ENCODE measurements at places on chromosomes 4 and X.

DNA sequence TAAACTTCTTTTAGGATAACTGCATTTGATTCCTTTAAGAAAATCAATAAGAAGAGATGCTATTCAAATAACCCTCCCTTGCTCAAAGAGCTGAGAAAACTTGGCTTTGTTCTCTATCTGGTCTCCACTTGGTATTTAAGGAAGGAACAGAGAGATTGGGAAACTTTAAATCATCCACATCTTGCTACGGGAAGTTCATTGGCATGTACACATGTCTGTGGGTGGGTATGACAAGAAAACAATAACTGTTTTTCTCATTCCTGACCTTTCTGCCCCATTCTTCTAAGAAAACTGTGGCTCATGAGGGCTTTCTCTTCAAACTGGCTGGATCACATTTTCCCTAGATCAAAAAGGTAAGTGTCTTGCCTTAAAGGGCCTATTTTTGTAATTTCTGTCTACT is 6.0 kb downstream of the SEL1L3 start:
- H3K27ac ChIP-seq, result no peak overlapping the region
- H3K4me3 ChIP-seq, result no peak overlapping the region
- DNase-seq, result no peak

GRCh38 chrX:28498658-28499057 is 88.6 kb upstream of the IL1RAPL1 start:
- H3K4me1 ChIP-seq, result no peaks in the 10 kb centered on the region
- H3K27ac ChIP-seq, result no peak overlapping the region
- DNase-seq, result no peak
- no peaks in the 10 kb centered on the region for H3K27me3 ChIP-seq

DNA sequence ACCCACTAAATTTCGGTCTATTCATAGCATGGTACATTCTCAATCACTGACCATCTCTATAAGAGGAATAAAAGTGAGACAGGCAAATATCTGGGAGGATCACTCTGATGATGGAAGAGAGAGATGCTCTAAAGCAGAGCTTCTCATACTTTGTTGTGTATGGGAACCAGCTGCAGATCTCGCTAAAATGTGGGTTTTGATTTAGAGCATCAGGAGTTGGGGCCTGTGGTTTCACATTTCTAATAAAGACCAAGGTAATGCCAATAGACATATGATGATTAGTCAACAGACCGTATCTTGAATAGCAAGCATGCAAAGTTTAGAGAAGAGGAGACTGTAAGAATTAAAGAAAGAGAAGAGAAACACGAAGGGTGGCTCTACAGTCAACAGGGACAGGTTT is 107.4 kb upstream of the FTHL17 start:
- H3K27me3 ChIP-seq, result no peaks in the 10 kb centered on the region
- no peak overlapping the region for H3K4me3 ChIP-seq
- H3K27ac ChIP-seq, result no peak overlapping the region
- H3K36me3 ChIP-seq, result no peaks in the 10 kb centered on the region

DNA sequence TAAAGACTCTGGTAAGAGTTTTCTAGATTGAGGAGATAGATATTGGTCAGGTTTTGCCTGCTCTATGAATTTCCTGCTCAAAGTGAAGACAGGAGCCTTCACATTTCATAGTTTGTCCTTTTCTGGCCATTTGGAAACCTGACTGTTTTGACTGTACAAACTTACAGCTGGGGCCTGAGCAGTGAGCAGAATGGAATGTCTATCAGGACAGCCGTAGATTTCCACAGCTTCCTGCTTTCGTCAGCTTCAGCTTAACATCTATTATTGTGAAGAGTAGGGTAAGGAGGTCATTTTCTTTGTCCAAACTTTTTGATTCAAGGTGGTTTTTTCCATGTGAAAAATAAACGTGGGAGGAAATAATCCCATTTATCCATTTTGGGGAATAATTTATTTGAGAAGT is 124.3 kb upstream of the DIPK2B start:
- H3K4me1 ChIP-seq, result no peaks in the 10 kb centered on the region
- H3K36me3 ChIP-seq, result no peaks in the 10 kb centered on the region
- DNase-seq, result no peak
- H3K27me3 ChIP-seq, result no peaks in the 10 kb centered on the region
- no peak overlapping the region for H3K4me3 ChIP-seq
- no peak overlapping the region for H3K27ac ChIP-seq

DNA sequence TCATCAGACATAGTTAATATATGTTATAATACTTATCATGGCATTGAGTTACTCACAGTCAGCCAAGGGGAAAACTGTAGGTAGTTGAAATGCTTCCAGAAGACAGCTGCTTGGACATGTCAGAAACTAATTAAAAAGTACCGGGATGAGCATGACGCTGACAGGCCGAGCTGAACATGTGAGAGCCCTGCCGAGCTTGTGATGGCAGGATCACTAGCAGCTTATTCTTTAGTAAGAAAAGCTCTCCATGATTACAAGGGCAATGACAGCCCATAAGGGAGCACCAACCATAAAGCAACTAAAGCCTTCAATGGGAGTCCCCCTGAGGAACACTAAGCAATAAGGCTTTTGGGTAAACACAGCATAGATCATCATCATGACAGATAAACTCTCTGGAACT is 435.6 kb downstream of the TLL1 start:
- H3K27ac ChIP-seq, result no peak overlapping the region
- H3K4me1 ChIP-seq, result no peaks in the 10 kb centered on the region
- no peaks in the 10 kb centered on the region for H3K36me3 ChIP-seq
- DNase-seq, result no peak
- H3K4me3 ChIP-seq, result no peak overlapping the region

- H3K36me3 ChIP-seq, result no peaks in the 10 kb centered on the region
- DNase-seq, result no peak
- peaks cover 6% of the 10 kb centered on the region for H3K4me1 ChIP-seq
- no peak overlapping the region for H3K27ac ChIP-seq
- no peak overlapping the region for H3K4me3 ChIP-seq
These were observed 47.9 kb downstream of the HTRA3 start for GRCh38 chr4:8317474-8317873.

DNA sequence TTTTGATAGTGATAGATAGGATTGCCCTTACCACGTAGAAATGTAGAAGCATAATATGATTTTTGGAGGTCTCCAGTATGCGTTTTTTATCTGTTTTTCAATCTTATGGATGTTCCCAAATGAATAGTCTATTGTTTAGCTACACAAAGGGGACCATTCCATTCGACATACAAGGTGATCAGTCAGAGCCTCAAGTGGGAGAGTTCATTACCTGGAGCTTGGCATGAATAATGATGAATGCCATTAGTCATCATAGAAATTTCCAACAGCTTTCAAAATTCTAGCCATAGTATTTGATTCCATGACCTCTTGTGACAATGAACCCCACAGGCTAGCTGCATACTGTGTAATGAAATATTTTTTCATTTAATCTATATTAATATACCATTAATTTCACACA is 123.6 kb downstream of the PDHA2 start:
- no peak overlapping the region for H3K4me3 ChIP-seq
- no peaks in the 10 kb centered on the region for H3K27me3 ChIP-seq
- no peaks in the 10 kb centered on the region for H3K36me3 ChIP-seq
- no peak overlapping the region for H3K27ac ChIP-seq
- no peak for DNase-seq

- H3K27ac ChIP-seq, result no peak overlapping the region
- peaks cover 11% of the 10 kb centered on the region for H3K4me1 ChIP-seq
- no peaks in the 10 kb centered on the region for H3K36me3 ChIP-seq
- no peak overlapping the region for H3K4me3 ChIP-seq
- no peak for DNase-seq
These were observed 12.8 kb downstream of the AFF1 start for GRCh38 chr4:86947501-86948120.

GRCh38 chr4:67941074-67941473 is 22.2 kb downstream of the TMPRSS11A start:
- H3K27me3 ChIP-seq, result no peaks in the 10 kb centered on the region
- no peak overlapping the region for H3K27ac ChIP-seq
- H3K4me3 ChIP-seq, result no peak overlapping the region
- no peaks in the 10 kb centered on the region for H3K4me1 ChIP-seq
- no peaks in the 10 kb centered on the region for H3K36me3 ChIP-seq

- H3K4me1 ChIP-seq, result peaks cover 6% of the 10 kb centered on the region
- no peak overlapping the region for H3K4me3 ChIP-seq
- H3K36me3 ChIP-seq, result no peaks in the 10 kb centered on the region
- no peaks in the 10 kb centered on the region for H3K27me3 ChIP-seq
These were observed 1.6 kb upstream of the EXOC1 start for GRCh38 chr4:55851885-55852284.

GRCh38 chrX:42837747-42838146 is 59.8 kb upstream of the PPP1R2C start:
- no peaks in the 10 kb centered on the region for H3K4me1 ChIP-seq
- H3K36me3 ChIP-seq, result no peaks in the 10 kb centered on the region
- no peaks in the 10 kb centered on the region for H3K27me3 ChIP-seq

GRCh38 chr4:184893801-184894571 is 68.2 kb upstream of the ACSL1 start:
- H3K4me3 ChIP-seq, result no peak overlapping the region
- H3K4me1 ChIP-seq, result no peaks in the 10 kb centered on the region
- no peak overlapping the region for H3K27ac ChIP-seq

- DNase-seq, result peak; percentile 53
- H3K27ac ChIP-seq, result peak overlapping the region; percentile 15
- no peak overlapping the region for H3K4me3 ChIP-seq
- H3K27me3 ChIP-seq, result no peaks in the 10 kb centered on the region
- H3K4me1 ChIP-seq, result no peaks in the 10 kb centered on the region
These were observed 14.7 kb upstream of the ANXA5 start for GRCh38 chr4:121711263-121712000.

- H3K4me3 ChIP-seq, result peak overlapping the region; percentile 41
- no peaks in the 10 kb centered on the region for H3K27me3 ChIP-seq
- no peak for DNase-seq
- H3K27ac ChIP-seq, result peak overlapping the region; percentile 84
- peaks cover 3% of the 10 kb centered on the region for H3K4me1 ChIP-seq
- H3K36me3 ChIP-seq, result no peaks in the 10 kb centered on the region
These were observed 677 bp upstream of the NONO start for GRCh38 chrX:71282514-71283402.

DNA sequence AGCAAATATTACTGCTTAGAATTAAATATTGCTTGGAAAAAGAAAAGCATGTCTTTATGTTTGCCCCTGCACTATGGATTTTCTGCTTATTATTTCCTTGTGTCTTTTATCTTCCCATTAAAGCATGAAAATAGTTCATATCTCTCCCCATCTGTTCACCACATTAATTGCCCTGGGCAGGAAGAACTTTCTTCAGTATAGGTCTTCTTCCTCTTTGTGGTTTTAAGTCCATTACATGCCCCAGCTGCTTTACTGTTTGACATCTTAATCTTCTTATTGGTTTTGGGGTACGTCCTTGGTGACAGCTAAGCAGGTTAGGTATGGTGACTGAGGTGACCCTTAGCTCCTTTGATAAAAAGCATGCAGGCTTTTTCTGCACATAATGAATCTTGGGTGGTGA is 157.3 kb downstream of the AASDH start:
- H3K27me3 ChIP-seq, result no peaks in the 10 kb centered on the region
- no peak overlapping the region for H3K27ac ChIP-seq
- H3K4me1 ChIP-seq, result no peaks in the 10 kb centered on the region
- no peak overlapping the region for H3K4me3 ChIP-seq

GRCh38 chr4:115234405-115235093 is 121.1 kb upstream of the NDST4 start:
- no peaks in the 10 kb centered on the region for H3K36me3 ChIP-seq
- no peaks in the 10 kb centered on the region for H3K4me1 ChIP-seq
- H3K27me3 ChIP-seq, result peaks cover 5% of the 10 kb centered on the region
- no peak for DNase-seq
- H3K4me3 ChIP-seq, result no peak overlapping the region
- H3K27ac ChIP-seq, result no peak overlapping the region

GRCh38 chrX:14581081-14581480 is 51.7 kb downstream of the GLRA2 start:
- no peaks in the 10 kb centered on the region for H3K27me3 ChIP-seq
- no peak for DNase-seq
- no peaks in the 10 kb centered on the region for H3K4me1 ChIP-seq
- H3K36me3 ChIP-seq, result no peaks in the 10 kb centered on the region
- H3K4me3 ChIP-seq, result no peak overlapping the region

DNA sequence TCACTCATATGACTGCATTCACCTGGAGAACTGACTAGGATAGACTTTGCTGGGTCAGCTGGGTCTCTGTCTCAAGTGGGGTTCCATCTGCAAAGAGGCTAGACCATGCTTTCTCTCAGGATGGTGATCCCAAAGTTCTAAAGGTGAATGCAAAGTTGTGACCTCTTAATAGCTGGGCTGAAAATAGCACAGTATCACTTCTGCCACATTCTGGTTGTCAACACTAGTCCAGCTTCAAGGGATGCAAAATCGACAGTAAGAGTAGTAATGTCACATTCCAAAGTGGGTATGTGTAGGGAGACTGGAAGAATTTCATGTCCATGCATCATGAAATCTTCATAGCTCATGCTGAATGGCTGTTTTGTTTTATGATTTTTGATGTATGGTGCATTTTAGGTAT is 414.6 kb downstream of the PCDH7 start:
- H3K36me3 ChIP-seq, result no peaks in the 10 kb centered on the region
- H3K4me3 ChIP-seq, result no peak overlapping the region
- no peaks in the 10 kb centered on the region for H3K27me3 ChIP-seq
- no peak for DNase-seq

GRCh38 chr4:140069066-140069465 is 84.9 kb downstream of the MAML3 start:
- no peak overlapping the region for H3K4me3 ChIP-seq
- peaks cover 16% of the 10 kb centered on the region for H3K4me1 ChIP-seq
- H3K36me3 ChIP-seq, result no peaks in the 10 kb centered on the region
- H3K27me3 ChIP-seq, result no peaks in the 10 kb centered on the region
- no peak for DNase-seq

- H3K4me3 ChIP-seq, result no peak overlapping the region
- H3K36me3 ChIP-seq, result no peaks in the 10 kb centered on the region
- H3K27ac ChIP-seq, result no peak overlapping the region
- DNase-seq, result no peak
- H3K4me1 ChIP-seq, result no peaks in the 10 kb centered on the region
These were observed 626.7 kb upstream of the FRG1 start for GRCh38 chr4:189313861-189314513.

GRCh38 chr4:81565142-81565870 is 93.6 kb upstream of the RASGEF1B start:
- no peaks in the 10 kb centered on the region for H3K27me3 ChIP-seq
- H3K27ac ChIP-seq, result no peak overlapping the region
- DNase-seq, result peak; percentile 63
- no peak overlapping the region for H3K4me3 ChIP-seq
- no peaks in the 10 kb centered on the region for H3K36me3 ChIP-seq
- H3K4me1 ChIP-seq, result peaks cover 13% of the 10 kb centered on the region

GRCh38 chr4:108959491-108959890 is 196.6 kb upstream of the ETNPPL start:
- no peak overlapping the region for H3K4me3 ChIP-seq
- no peaks in the 10 kb centered on the region for H3K36me3 ChIP-seq
- no peaks in the 10 kb centered on the region for H3K27me3 ChIP-seq
- H3K4me1 ChIP-seq, result no peaks in the 10 kb centered on the region

- no peaks in the 10 kb centered on the region for H3K27me3 ChIP-seq
- DNase-seq, result no peak
- H3K4me3 ChIP-seq, result no peak overlapping the region
- H3K4me1 ChIP-seq, result no peaks in the 10 kb centered on the region
- H3K27ac ChIP-seq, result no peak overlapping the region
These were observed 298.7 kb upstream of the EMCN start for GRCh38 chr4:100816436-100817045.

GRCh38 chr4:13263967-13264525 is 220.1 kb downstream of the RAB28 start:
- no peaks in the 10 kb centered on the region for H3K4me1 ChIP-seq
- H3K4me3 ChIP-seq, result no peak overlapping the region
- H3K36me3 ChIP-seq, result no peaks in the 10 kb centered on the region
- DNase-seq, result no peak
- no peaks in the 10 kb centered on the region for H3K27me3 ChIP-seq
